ENCODE measurements at places on chromosomes 12 and 14.

DNA sequence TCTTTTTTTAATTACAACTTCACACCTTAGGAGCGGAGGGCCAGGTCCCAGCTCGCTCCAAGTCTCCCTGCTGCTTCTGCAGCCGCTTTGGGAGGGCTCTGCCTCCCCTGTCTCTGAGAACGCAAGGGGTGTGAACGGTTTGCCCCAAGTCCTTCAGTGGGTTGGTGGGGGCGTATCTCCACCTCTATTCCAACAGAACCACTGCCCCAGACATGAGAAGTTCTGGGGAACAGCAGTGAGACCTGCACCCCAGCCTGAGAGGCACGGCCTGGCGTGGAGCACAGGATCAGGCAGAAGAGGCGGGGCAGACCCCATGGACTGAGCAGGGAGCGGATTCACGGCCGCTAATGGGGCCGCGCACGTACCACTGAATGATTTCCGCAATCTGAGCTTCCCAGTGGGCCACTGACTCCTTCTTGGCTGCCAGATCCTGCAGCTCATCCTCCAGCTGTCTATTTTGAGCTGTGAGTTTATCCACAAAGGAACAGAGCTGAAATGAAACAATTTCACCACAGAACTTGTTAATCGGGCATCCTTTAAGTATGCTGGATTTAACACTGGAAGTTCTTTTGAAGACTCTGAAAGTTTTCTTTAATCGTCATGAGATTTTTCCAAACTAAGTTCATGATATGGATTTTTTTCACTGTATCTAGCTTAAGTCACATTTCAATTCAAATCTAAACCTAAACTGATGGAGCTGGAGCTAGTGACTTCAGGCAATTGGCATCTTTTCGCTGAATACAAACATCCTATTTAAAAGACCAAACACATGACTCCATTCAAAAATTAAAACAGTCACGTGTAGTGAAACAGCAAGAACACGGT is 44.4 kb downstream of the AMN start:
- no peak for DNase-seq

- DNase-seq = no peak
Observed at GRCh38 chr14:47874350-47874749, 198.9 kb upstream of the MDGA2 start.

DNA sequence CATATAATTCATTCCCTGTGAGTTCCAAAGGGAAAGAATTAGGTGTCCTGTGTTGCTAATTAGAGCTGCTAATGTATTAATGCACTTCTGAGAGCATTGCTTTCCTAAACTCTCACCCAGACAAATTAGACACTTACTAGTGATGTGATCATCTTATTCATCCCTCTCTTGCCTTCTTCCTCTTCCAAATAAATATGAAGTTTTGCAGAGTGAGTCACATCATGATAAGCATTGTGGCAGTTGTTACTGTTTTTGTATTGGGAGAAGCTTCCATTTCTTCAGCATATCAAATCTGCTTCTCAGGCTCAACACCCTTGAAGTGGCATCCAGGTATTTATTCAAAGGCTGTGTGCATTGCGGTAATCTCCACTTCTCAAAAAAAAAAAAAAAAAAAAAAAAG is 37.3 kb upstream of the E2F7 start:
- DNase-seq = no peak

- no peak for DNase-seq
Observed at GRCh38 chr12:107200394-107200793, 107.0 kb upstream of the CRY1 start.

GRCh38 chr14:67644428-67644827 is 24.7 kb downstream of the ARG2 start:
- DNase-seq = no peak

DNA sequence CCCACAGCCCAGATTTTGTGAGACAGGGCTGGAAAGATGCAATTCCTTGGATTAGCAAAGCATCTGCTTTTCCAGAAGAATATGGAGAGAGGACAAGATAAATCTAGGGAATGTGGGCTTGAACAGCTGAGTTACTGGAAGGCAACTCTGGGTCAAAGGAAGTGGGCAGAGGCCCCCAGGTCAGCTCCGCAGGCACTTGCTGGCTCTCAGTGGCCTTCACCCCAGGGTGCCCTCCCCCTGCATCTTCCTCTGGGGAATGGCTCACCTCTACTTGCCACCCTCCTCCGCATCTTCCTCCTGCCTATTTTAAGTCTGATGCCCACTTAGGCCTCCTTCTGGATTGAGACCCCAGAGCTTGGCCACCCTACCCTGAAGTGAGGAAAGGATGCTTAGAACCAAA is 10.5 kb upstream of the PNMA1 start:
- no peak for DNase-seq

DNA sequence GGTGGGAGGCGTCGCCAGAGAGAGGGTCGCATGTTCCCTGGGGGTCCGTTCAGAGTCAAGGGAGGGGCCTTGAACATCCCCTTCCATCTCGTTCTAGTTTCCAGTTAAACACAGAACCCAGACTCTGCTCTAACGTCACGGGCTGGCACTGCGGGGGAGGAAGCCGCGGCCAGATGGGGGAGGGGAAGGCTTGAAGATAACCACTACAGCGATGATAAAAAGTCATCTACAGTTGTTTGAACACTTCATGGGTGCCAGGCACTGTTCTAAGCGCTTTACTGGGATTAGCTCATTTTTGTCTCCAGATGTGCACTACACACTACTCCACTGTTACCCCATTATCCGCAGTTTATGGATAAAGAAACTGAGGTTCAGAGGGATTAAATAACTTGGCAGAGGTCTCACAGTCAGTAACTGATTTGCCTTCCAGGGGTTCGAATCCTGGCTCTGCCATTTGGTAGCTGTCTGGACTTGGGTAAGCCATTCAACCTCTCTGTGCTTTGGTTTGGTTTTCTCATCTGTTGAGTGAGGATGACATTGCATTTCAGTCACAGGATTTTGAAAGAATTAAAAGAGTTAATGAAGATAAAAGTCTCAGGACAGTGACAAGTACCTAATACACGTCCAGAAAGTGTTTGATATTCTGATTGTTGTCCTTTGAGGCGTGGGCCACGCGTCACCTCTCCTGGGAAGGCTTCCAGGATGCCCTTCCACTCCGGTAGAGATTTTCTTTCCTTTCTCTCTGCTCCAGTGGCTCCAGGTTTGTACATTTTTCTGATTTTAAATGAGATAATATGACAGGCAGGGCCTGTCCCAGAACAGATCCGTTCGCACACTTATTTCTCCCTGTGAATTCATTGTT is 798 bp upstream of the RASAL1 start:
- no peak for DNase-seq

GRCh38 chr12:24173067-24173466 is 223.6 kb upstream of the SOX5 start:
- no peak for DNase-seq

GRCh38 chr12:121630791-121631355 is 4.5 kb downstream of the ORAI1 start:
- DNase-seq = no peak

DNA sequence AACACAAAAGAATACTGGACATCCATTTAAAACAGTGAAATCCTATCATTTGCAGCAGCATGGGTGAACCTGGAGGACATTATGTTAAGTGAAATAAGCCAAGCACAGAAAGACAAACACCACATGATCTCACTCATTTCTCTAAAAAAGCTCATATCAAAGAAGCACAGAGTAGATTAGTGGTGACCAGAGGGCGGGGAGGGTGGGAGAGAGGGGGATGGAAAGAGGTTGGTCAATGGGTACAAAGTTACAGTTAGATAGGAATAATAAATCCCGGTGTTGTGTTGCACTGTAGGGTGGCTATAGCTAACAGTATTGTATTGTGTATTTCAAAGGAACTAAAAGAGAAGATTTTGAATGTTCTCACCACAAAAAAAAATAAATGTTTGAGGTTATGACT is 52.4 kb downstream of the DUSP6 start:
- no peak for DNase-seq

- DNase-seq = no peak
Observed at GRCh38 chr12:55746913-55747231, 4.0 kb downstream of the GDF11 start.

DNA sequence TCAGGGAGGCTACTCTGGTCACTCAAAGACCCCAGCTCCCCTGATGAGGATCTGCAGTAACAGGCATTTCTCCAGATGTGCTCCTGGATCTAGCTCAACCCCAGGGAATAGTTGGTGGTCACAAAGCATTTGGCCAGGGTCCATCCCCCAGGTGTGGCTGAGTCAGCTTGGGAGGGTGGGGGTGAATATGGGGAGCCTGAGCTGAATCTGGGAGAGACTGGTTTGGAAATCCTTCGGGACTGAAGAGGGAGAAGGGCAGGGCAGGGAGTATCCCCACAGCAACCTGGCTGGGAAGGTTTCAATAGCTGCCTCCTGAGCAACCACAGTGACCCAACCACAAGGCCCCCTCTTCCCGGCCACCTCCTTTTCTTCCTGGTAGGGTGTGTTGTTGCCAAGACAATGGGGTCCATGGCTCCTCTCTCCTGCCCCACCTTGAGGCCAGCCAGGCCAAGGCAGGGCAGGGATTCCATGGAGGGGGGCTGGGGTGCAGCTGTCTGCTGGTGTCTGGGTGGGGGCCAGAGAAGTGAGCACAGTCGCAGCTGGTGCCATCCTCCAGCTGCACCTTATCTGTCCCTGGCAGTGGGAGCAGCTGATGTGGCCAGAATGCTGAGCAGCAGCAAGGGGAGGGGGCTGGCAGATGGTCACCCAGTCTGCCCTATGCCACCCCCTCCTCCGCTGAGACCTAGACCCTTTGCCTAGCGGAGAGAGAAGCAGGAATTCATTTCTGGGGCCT is 5.5 kb downstream of the ASIC1 start:
- no peak for DNase-seq

- DNase-seq = peak; percentile 51
Observed at GRCh38 chr14:104563742-104564615, 15.6 kb upstream of the C14orf180 start.

DNA sequence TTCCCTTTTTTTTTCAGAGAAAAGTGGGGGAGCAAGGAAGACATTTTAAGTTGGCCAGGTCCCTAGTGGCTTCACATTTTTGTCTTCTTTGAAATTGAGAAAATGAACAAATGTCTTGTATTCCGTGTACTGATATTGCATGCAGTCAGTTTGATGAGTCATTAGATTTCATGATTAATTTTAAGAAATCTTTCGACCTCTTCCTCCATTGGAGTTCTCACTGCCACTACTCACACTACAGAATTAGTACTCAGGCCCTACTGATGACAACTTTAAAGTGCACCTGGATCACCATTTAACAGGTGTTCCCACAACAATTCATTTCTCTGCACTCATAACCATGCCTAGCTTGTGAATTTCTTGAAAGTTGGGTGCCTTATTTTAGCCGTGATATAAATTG is 50.5 kb downstream of the SAMD4A start:
- no peak for DNase-seq

All from uterus (tissue), 4 donors.